ENCODE measurements at places on chromosomes 16 and 17.

- no peak for DNase-seq
Observed at GRCh38 chr16:19817122-19817521, 67.5 kb downstream of the GPRC5B start.

DNA sequence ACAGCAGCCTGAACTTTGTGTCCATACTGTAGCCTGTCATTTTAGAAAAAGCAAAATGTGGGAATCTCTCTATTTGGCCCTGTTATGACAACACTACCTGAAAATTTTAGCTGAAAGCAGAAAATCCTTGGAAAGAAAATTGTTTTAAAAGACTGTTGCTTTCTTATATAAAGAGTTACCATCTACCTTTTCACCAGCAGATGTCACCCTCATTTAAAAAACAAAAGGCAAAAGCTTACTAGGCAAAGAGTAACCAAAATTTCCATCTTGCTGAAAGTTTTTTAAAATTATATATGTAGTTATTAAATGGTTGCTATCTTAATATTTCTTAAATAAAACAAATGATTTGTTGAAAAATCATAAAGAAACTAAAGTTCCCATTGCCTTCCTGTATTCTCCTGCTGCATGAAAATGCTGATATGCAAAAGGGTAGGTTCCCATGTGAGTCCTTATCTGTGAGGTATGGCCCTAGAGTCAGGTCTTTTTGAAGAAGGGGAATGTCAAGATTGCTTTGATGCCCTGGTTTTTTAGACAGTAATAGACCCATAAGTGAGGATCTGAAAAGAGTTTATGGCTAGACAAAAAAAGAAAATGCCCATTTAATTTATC is 61.0 kb downstream of the TNRC6C start:
- DNase-seq: no peak

GRCh38 chr16:48632137-48632774 is 22.3 kb upstream of the N4BP1 start:
- DNase-seq: no peak

DNA sequence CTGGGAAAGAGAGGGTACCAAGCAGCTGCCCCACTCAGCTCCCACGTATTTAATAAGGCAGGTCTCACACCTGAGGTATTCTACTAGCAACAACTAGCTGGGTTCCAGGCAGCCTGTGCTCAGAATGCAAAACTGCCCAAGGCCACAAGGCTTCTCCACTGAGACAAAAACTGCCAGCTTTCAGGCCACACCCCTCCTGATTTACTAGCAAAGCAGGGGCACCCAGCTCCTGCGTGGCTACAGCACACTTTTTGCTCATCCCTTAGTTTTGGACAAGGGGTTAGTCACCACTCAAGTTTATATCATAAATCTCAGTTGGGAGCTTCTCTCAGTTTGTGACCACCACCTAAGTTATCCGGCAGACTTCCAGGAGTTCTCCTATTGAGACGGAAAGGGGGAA is 494.6 kb downstream of the CDH11 start:
- DNase-seq: no peak
